ENCODE measurements at places on chromosomes 2 and 18.
A peak's percentile ranks its signal among the peaks of the same experiment; 100 is the strongest.

GRCh38 chr2:25808006-25808383 is 70.3 kb downstream of the ASXL2 start:
- DNase-seq: no peak

DNA sequence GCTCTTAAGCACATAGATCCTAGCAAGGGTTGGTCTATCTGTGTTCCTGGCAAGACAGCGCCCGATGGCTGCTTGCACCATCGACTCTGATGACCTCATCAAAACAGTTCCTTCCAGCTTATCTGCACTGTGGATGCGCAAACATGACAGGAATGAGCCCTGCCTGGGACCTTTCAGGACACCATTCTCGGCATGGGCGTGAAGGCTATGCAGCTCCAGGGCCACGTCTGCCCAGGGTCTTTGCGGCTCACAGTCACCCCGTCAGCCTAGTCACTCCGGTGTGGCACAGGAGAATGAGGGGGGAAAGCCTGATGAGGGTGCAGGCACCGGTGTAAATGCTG is 147.8 kb upstream of the TWIST2 start:
- DNase-seq: no peak

- no peak for DNase-seq
Observed at GRCh38 chr2:1995081-1995480, 250.8 kb upstream of the PXDN start.

- DNase-seq: no peak
Observed at GRCh38 chr2:238863231-238863630, 15.3 kb downstream of the TWIST2 start.

DNA sequence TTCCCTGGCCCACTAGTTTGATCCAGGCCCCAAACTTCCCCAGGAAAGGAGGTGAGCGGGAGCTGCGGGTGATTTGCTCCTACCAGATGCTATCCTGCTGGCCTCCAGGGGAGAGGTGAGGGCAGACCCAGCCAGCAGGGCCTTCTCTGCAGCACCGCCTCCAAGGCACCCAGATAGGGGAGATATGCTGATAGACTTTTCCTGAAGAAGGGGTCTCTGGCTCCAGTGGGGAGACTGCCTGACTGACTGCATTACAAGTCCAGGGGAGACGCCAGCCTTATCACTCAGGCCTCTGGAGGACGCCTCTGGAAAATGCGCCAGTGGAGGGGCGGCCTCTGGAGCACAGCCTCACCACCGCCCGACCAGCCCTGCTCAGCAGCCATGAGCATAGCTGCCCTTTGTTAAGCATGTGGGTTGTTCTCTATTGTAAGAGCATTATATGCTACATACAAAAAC is 60.6 kb upstream of the SMAD7 start:
- DNase-seq: no peak

- DNase-seq: peak; percentile 11
Observed at GRCh38 chr2:151716721-151717120, 17.6 kb downstream of the NEB start.

DNA sequence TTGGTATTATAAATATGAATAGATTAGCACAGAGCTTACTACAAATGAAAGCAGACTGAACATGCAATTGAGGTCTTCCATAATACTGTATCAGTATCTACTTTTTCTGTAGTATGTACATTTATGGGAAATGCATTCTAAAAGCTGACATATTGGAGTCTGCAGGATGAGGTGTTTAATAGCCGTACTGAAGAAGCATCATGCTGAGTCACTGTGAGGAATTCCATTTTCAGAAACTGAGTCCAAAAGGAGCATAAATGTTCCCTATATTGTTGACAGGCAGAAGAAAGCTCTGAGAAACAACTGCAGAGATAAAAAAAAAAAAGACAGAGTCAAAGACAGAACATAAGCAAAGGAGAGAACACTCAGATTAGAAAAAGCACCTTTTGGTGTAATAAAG is 366.7 kb upstream of the SPHKAP start:
- DNase-seq: no peak

DNA sequence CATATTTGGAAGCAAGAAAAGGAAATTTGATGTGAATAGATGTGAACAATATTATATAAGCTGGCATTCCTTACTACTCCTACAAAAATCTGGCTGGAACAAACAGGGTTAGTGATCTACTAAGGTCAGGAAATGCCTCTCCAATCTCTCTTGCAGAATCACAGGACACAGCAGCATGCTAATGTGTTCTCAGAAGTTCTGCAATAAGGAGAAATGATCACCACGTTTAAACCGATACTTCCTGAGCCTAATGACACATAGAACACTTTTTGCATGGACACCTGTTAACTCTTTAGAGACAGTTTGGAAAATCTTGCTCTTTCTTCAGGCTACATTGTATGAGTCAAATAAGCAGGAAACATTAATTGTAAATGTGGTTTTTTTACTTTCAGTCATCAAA is 89.6 kb upstream of the MAP3K20 start:
- no peak for DNase-seq

GRCh38 chr2:15159751-15160177 is 401.4 kb downstream of the NBAS start:
- no peak for DNase-seq
